ENCODE measurements at places on chromosomes 16 and 17.

GRCh38 chr16:63361032-63361624, 1324.9 kb upstream of the CDH8 start:
- DNase-seq = peak; percentile 11

DNA sequence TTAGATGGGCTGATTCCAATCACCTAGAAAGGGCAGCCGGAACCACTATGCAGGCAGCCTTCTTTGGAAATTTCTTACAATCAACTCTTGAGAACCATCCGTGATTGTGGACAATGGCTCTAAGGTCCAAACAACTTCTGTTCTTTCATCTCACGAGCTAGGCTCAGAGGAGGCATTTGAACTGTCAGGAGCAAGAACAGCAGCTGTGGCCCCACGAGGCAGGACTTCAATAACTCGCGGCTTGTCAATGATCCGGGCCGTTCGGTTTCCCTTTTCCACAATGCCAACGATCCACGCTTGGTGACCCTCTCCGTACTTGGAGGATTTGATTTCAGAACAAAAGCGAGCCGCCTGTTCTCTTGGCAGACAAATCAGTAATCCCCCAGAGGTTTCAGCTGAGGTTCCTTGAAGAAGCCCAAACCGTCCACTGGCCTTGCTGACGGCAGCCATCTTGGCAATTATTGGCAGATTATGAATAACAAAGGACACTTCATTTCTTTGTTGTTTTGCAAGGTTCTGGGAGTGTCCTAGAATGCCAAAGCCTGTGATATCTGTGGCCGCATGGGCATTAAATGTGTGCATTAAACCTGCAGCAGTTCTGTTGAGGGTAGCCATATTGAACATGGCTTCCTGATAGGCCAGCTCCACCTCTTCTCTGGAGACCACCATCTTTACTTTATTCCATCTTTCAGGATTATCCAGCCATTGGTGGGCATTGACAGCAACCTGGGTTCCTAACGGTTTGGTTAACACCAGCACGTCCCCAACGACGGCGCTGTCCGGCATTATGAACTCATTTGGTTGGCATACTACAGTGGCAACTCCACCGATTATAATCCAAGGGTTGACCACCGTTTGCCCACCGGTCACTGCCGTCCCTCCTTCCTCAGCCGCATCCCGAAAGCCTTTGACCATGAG, 1.2 kb downstream of the SEPHS2 start:
- DNase-seq = no peak

DNA sequence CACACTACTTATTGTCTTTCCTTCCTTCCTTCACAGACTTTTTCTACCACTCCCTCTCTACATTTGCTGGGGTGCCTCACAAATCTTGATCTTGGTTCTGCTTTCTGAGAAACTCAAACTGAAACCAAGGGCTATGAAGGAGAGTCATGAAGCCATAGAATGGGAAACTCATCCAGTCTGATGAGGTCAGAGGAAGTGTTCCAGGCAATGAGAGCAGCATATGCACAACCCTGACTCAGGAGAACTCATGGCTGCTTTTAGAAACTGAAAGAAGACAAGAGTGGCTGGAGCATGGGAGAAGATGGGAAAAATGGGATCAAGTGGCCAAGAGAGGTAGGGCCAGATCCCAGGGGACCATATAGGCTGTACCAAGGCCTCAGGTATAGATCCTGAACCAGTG, 130.0 kb upstream of the TOX3 start:
- no peak for DNase-seq

- peak; percentile 70 for DNase-seq
Observed at GRCh38 chr17:76523084-76524037, 14.1 kb downstream of the CYGB start.

DNA sequence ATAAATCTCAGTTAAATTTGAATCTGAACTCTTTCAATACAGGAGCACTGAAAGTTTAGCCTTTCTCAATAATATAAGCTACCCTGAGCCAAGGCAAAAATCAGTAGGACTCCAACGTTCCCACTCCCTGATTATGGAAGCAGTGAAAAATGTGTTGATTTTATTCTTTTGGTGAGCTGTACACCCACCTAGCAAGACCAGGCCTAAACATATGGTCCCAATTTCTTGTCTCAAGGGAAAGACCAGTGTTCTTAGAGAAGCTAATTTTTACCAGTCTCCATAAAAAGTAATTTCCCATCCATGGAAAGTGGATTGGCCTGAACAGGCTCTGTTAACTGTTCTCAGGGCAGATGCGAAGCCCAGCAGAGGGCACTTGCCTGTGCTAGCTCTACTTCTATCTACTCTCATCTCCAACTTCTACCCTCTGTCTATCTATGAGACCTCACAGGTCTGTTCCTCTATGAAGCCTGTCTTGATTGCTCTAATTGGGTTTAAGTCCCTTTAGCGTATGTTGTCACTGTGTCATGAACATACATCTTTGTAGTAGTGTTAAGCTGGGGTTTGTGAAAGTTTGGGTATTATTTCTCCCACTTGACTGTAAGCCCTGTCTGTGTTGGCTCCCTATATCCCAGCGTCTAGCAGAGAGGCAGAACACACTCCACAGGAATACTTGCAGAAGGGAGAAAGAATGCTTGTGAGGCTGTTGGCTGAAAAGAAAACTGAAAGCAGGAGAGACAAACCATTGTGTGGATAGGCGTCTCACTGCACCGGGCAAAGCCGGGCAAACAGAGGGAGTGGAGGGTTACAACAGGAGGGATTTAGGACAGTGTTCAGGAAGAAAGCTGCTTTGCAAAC, 167.1 kb upstream of the MAF start:
- DNase-seq = peak; percentile 2

DNA sequence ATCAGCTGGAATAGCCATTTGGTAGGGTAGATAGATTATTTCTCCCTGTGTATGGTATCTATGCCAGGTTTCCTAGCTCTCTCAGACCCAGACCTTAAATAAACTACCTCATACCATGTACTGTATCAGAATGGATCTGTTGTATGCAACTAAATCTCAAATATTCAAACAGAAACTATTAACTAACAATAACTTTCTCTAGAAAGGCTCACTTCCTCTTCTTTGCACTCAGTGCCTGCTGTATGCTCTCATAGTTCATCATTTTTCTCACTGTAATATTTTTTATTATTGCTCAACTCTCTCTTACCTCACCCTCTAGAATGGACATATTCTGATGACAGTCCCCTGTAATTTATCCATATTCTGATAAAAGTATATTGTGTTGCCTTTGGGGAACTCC, 182.4 kb downstream of the TOX3 start:
- no peak for DNase-seq

DNA sequence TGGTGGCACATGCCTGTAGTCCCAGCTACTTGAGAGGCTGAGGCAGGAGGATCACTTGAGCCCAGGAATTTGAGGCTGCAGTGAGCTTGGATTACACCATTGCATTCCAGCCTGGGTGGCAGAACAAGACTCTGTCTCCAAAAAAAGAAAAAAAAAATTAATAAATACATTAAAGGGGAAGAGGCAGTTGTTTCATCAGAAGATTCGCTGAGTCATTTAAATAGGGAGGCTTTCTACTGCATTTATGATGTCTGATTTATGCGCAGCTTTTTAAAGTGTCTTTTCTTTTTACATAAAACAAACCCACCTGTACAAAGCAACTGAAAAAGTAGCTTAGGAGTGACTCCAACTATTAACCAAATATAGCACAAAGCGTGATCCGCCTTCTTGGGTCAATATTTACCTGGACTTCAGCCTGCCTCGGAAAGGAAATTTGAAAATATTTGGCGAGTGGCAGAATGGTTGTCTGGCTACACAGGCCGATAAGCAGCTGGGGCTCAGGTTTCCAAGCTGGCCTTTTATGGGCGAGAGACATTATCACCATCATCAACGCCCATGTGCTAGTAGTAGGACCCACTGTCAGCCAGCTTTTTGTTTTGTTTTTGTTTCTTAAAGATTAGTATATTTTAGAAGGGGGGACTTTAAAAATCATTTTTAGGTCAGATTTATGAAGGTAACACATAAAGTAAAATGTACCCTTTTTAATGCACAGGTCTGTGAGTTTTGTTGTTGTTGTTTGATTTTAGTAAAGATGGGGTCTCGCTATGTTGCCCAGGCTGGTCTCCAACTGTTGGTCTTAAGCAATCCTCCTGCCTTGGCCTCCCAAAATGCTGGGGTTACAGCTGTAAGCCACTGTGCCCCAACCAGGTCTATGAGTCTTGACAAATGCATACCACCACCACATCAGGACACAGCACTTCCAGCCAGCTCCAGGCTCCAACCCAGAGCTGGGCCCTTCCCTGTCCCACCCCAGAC, 42.5 kb upstream of the RASD1 start:
- DNase-seq = no peak

DNA sequence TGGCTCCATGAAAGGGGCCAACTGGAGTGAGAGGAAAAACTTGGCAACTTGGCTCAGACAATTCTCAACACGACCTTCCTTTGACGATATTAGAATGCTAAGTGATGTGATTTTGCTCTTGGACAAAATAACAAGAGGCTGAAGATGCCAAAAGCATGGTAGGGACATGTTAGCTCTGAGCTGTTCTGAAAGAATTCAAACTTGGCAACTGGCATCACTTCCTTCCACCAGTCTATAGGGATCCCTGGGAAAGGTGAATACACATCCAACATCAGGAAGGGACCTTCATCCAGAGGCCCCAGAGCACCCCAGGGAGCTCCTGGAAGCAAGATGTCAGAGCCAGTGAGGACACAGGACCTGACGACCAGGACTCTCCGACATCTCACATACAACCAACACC, 4.3 kb downstream of the KRT37 start:
- DNase-seq = no peak

- DNase-seq = no peak
Observed at GRCh38 chr17:32935726-32936125, 7.8 kb downstream of the TMEM98 start.

DNA sequence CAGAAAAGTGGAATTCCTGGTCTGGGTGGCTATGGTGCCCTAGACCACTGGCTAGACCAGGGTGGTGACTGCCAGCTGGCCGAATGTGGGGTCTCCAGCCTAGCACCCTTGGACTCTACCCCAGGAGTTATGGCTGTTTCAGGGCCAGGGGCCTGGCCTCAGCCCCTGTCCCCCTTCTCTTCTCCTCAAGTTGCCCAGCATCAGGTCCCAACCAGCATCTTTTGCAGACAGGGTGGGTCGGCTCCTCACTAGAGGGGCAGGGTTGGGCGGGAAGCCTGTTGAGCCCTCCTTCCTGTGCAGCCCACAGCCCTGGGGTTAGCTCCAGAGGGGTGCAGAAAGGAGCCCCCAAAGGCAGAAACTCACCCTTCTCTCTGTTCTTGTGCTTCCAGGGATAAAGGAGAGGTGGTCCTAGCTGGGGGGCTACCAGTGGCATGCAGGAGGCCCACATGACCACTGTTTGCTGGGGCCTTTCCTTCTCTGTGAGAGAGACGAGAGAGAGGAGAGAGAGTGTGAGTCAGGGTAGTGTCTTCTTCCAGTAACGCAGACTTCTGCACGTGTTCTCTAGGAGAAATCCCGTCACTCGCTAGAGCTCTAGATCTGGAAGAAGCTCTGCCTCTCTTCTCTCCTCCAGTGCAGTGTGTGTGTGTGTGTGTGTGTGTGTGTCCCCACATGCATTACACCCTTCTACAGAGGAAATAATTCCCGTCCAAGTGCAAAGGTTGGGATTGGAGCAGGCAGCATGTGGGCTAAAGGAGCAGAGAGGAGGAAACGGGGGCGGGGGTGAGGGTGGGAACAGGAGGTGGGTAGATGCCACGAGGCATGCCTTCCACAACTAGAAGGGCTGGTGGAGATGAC, 209.4 kb downstream of the SEC14L1 start:
- no peak for DNase-seq

DNA sequence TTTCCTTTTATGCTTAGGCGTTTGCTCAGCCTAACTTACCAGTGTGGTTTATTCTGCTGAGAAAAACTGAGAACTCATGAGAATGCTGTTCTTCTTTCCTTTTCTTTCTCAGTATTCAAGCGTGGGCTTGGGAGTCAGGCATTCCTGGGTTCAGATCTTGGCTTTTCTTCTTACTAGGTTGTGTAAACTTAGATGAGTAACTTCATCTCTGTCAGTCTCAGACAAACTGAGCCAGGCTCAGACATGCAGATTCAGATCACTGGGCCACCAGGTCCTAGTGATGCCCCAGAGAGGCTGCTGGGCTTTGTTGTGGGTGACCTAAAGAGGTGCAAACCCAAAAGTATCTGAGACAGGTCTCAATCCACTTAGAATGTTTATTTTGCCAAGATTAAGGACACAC, 95.8 kb upstream of the MPHOSPH6 start:
- DNase-seq = no peak

GRCh38 chr16:13997933-13998332, 73.2 kb upstream of the MRTFB start:
- DNase-seq = no peak

DNA sequence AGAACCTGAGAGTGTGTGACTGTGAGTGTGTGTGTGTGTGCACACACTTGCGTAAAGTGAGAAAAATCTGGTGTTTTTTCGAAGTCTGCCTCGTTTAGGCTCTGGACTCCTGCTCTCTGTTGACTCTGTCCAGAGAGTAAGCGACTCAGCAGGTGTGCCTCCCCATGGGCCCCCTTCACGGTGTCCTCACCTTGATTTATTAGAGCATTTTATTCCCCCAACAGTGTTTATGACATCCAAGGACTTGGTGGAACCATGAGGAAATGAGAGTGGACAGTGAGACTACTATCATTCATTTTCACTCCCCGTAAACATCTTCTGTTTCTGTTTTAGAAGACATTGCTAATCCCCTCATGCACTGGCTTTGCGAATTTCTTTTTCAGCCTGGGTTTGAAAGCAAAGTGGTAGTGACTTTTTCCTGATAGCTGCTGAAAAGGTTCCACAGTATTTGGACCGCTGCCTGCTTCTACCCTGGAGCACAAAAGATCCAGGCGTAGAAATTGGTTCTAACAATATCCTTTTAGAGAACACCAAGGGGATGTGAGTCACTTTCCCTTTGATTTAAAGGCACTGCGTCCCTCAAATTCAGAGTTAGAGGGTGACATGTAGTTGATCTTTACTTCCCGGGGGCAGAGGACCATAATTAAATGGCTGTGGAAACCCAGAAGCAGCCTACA, 218.2 kb downstream of the WWOX start:
- no peak for DNase-seq

DNA sequence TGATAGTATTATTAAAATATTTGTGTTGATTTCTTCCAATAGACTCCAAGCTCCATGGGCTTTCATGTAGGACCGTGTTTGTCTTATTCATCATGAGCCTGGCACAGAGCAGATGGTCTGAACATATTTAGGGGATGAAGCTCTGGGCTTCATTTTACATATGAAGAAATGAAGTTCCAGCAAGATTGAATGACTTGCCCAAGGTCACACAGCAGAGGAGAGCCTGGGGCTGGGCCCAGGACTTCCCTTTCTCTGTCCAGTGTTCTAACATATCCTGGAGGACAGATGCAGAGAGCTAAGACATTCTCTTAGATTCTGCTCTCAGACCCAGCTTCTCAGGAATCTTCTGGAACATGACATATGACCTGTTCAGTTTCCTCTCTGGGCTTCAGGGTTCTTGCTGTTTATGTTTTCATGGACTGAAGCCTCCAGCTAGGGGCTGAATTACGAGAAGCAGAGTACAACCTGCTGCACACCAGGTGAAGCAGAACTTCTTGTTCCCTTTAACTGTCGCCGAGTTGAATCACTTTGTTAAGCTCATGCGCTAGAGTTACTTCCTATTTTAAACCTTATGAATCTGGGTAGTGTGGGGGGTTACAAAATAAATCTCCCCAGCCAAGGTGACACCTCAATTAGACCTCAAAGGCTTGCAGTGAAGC, 53.6 kb downstream of the GPRC5B start:
- DNase-seq = no peak
